ENCODE measurements at places on chromosomes 13 and 19.

DNA sequence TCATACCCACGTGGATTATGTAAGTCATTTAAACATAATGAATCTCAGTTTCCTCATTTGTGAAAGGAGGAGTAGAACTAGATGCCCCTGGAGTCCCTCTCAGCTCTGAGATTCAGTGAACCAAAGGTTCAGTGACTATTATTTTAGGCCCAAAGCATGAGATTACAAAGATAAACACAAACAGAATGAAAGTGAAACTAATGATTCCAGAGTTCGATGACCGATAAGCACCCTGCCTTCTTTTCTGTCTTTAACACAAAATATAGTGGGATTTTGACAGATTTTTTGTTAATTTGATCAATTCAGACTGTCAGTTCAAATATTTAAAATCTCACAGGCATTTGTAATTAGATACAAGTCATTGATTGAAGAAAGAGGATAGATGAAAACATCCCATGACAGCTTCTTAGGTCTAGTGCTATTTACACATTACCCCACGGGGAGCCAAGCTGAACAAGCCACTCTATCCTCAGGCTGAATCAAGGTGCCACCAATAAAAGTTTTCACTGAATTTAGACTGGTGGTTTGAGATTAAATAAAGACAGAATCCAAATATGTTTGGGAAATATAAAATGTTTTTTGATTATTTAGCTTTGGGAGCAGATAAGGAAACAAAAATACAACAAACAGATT is 64.6 kb upstream of the RAP2A start:
- DNase-seq = peak; percentile 48

GRCh38 chr19:48999481-49000325 is 6.0 kb downstream of the RUVBL2 start:
- DNase-seq = peak; percentile 64

DNA sequence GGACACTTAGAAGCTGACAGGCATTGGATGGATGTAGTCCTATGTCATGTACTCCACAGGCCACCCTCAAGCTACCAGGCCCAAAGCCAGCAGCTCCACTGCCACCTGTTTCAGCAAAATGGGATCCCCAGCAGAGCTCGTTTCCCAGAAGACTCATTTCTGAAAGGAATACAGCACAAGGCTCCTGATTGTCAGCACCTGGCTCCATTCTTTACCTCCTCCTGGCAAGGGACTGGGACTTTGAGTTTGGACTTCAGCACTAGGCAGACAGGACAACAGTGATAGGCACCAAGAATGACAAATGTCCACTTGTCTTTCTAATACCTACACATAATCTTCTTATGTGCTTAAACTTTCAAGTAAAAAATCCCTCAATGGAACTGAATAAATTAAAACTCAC is 150.4 kb upstream of the RXFP2 start:
- no peak for DNase-seq

DNA sequence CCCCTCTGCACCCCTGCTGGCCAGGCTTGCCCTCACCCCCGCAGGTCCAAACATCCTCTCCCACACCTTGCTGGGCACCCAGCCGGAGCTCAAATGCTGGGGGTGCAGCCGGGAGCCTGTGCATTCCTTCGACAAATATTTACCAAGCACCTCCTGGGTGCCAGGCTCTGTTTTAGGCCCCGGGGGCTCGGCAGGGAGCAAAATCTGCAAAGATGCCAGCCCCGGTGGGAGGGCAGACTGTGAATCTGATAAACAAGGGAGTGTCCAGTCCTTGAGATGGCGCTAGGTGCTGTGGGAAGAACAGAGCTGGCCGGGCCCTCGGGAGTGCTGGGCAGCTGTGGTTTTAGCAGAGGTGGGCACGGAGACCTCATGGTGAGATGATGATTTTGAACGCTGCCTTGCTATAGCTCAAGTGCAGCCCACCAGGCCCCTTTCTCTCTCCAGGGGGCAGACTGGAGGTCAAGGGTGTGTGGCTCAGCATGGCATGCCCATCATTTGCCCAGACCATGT is 10.6 kb downstream of the NFIX start:
- DNase-seq = no peak

All from inflammatory macrophage treated with lipopolysaccharide for 4 hours (primary cell).